Esophagus muscularis mucosa (tissue), 4 donors: ENCODE measurements at places on chromosomes 13 and 19. TPM values are rescaled to one million over a fixed set of nuclear protein-coding genes. Genes with fewer than 3 reads are reported as not detected.

KLK4 gene
- not detected for total RNA-seq

UCHL3 gene
- total RNA-seq, result 11.2 TPM

NLRP7 gene
- total RNA-seq, result not detected

IQCN gene
- 2.5 TPM for total RNA-seq

MTUS2 gene
- total RNA-seq, result 12.8 TPM

PPP1R13L gene
- 11.1 TPM for total RNA-seq

RRAS gene
- total RNA-seq, result 171 TPM

CEP89 gene
- total RNA-seq, result 18.7 TPM

GRCh38 chr19:50534478-50534877, 20.8 kb upstream of the ASPDH start:
- no peak for DNase-seq

- peak; percentile 8 for DNase-seq
Observed at GRCh38 chr13:29008296-29008695, 188.2 kb downstream of the MTUS2 start.

GRCh38 chr13:78133511-78133910, 214.9 kb upstream of the EDNRB start:
- no peak for DNase-seq

DNA sequence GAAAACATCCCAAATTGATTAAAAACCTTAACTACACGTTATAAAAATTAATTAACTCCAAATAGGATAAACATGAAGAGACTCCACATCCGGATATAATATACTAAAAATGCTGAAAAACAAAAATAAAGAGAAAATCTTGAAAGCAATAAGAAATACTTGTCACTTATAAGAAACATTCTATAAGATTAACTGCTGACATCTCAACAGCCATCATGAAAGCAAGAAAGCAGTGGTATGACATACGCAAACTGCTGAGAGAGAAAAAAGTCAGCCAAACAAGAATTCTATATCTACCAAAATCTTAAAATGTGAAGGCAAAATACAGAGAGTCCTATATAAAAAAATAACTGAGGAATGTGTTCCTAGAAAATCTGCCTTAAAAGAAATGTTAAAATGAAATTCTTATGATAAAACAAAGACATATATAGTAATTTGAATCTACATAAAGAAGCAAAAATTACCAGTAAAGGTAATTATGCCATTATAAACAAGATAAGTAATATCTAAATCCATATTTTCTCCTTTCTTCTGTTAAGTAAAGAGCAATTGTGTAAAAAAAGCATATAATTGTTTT, 1851.1 kb downstream of the PCDH9 start:
- no peak for DNase-seq

DNA sequence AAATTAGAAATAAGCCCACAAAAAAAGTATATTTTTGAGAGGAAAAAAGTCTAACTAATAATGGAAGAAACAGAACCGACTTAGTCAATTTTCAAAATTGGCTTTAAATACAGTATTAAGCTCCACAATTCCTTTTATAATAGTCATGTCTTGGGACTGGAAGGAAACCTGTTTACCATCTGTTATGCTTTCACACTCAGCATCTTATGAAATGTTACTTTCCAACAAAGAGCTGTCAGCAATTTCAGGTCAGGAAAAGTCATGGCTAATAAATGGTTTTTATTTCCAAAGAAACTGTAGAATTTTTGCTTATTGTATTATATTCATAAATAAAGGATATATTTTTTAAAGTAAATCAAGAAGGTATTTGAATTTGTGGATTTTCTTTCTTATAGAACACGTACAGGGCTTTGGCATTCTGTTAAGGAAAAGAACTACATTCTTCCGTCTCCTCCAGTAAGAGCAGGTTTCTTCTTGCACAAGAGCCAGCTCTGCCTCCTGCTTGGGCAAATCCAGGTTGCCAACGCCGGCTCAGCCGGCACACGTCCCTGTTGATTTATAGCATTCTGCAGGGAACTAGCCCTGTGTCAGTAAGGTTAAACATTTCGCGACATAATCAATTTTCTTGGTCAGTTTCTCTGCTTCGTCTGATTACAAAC, 52.9 kb upstream of the GPR12 start:
- no peak for DNase-seq

DNA sequence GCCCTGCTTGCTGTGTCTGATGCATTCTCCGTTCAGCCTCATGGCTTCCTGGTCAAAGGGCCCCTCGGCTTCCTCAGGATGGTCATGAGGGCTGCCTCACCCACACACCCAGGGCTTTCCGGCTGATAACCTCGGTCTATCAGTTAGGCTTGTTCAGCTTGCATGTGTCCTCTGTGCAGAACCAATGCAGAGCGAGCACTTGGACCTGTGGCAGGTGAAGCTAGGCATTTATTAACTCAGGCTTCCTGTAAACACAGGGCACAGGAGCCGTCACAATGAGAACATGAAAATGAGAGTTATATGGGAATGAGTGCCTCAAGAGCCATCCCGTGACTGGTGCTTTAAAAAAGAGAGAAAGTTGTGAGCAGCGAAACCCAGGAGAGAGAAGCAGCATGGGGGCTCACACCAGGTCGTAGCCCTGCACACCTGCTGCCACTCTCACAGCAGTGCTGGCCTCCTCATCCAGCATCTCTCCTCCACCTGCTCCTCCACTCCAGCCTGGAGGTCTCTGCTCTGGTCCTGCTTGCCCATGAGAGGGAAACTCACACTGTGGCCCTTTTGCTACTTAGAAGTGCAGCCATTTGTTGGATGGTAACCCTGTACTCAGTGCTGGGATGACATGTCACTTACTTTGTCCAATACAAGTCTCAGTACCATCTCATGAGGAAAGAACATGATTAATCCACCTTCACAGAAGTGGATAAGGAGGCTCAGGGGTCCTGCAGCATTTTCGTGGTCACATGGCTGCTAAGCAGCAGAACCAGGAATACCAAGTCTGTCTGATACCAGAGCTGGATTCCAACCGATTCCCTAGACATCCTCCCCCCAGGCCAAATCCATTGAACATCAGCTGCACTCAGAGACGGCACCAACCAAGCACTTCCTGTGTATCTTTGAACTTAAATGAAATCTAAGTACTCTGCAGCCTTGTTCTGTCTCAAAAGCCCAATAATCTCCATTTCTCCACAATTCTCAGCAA, 50.5 kb upstream of the IRS2 start:
- DNase-seq, result peak; percentile 88

- no peak for DNase-seq
Observed at GRCh38 chr13:113327391-113327765, 30.3 kb downstream of the LAMP1 start.

DNA sequence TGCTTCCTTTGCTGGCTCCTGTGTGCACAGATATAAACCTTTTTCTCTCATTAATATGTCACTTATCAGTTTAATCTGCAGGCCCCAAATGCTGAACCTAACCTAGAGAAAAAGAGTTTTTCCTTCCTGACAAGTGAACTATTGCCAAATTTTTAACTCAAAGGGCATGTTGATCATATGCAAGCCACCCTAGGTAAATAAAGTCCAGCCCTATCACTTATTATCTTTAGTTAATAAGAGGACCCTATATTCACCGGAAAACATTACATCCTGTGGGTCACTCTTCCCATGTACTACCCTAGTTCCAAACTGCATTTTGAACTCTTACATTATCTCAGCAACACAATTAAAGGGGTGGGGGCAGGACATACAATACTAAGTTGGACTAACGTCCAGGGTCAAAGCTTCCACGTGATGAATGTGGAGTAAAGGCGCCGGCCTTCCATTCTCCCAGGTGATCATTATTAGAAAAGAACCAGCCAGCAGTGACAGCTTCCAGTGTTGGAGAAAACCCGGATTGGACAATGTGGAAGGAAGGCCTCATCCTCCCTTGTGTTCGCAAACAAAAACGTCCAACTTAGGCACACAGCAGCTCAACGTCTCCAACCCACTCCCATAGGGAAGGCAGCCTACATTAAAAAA, 86.6 kb downstream of the STK24 start:
- no peak for DNase-seq

DNA sequence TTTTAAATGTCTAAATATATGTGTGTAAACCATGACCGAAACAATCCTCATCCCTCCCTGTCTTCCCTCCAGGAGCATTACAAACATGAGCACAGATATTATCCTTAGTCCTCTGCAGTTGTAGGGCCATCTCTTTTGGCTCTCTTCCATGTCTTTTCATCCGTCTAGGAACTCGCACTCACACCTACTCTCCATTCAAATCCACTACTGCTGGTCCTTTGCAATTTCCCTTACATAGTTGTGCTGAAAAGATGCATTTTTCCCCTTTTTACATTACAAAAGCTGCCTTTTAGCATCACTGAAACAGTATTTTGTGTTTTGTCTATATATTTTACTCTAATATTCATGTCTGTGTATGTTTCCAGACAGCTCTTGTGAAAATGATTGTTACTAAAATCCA, 237.8 kb downstream of the DACH1 start:
- no peak for DNase-seq

DNA sequence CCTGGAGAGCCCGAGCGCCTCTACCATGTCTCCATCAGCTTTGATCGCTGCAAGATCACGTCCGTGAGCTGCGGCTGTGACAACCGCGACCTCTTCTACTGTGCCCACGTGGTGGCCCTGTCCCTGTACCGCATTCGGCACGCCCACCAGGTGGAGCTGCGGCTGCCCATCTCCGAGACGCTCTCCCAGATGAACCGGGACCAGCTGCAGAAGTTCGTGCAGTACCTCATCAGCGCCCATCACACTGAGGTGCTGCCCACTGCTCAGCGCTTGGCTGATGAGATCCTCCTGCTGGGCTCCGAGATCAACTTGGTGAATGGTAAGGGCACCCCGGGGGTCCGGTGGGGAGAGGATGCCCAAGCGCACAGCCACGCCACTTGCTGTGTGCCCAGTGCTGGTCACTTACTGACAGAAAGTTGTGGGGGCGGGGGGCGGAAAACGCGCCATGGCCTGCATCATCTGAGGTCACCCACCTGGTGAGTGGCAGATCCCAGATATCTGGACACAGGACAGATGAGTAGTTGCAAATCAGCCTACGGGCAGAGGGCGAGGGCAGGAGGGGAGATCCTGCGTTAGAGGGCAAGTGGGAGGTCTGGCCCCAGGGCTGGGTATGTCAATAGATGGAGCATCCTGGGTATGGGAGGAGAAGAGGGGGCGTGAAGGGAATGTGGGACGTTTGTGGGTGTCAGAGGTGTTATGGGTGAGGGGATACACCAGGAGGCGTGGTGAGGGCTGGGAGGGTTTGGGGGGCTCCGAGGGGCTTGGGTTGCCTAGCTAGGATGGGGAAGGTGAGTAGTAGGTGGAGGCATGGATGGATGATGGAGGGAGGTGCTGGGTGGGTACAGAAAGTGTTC, 9.8 kb downstream of the ZSWIM4 start:
- no peak for DNase-seq

DNA sequence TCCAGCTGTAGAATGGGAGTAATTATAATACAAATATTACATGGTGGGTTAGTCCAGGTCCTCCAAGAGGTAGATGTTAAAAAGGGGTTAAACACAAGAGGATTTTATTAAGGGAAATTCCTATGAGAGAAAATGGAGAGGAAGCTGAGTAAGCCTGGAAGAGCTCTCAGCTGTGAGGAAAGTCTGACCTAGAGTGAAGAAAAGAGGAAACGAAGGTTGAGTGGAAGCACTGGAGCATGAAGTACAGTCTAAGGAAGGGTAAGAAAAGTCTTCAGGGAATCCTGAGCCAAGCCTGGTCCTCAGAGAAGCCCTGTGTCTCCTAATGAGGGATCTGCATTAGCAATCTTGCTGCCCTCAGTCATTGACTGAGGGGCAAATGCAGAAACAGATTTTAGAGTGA, 506.2 kb downstream of the GPC5 start:
- DNase-seq, result no peak

DNA sequence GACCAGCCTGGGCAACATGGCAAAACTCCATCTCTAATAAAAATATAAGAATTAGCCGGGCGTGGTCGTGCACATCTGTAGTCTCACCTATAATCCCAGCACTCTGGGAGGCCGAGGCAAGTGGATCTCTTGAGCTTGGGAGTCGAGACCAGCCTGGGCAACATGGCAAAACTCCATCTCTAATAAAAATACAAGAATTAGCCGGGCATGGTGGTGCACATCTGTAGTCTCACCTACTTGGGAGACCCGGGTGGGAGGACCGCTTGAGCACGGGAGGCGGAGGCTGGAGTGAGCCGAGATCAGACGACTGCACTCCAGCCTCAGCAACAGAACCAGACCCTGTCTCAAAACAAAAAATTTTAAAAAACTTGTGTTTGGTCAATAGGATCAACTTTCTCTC, 7.7 kb downstream of the SLC25A30 start:
- DNase-seq, result peak; percentile 78

- no peak for DNase-seq
Observed at GRCh38 chr19:44949550-44949949, 3.7 kb downstream of the APOC2 start.

DNA sequence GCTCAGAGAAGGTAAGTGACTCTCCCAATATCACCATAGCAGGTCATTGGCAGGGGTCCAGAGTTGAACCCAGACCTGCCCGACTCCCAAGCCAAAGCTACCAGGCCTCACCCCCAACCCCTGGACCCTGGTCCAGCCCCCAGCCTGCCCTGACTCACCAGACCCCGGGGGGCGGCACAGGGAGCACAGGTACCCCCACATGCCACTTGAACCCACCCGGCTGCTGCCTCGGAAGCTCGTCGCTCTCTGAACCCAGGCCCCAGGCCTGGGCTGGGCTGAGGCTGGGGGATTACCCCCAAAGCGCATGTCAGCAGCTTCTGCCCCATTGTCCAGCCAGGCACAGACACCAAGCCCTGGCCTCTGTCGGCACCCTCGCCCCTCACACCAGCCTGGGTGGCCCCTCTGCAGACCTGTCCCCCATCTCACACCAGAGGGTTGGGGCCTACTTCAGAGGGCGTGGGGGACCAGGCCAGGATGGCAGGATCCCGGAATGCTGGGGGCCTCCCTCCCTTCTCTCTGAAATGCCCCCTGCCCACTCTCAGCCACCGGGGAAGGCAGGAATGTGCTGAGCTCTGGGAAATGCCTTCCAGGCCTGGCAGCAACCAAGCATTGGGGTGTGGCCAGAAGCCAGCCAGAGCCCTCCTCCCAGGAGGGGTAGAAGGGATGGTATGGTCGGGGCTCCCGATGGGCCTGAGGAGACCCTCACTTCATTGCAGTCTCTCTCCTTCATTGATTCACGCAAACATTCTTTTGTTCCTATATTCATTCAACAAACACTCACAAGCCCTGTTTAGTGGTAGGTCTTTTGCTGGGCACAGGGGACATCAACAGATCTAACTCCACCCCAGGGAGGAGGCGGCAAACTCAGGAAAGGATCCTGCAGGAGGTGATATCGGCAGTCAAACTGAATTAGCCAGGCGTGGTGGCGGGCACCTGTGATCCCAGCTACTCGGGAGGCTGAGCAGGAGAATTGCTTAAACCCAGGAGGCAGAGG, 1.7 kb upstream of the PRX start:
- no peak for DNase-seq

DNA sequence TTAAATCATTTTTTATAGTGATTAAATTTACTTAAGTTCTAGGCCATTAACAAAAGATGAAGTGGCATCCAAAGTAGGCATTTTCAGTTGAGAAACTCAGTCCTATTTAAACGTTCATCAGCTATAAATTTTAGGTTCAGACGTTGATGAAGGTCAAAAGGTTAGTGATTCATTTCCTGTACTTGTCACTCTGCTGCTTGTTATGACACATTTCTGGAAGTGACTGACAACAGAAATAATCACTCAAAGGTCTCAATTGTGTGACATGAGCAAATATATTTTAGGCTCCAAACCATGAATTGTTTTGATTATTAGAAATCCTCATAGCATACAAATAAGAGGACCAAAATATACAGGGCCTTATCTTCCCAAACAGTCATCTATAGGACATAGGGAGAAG, 10.3 kb upstream of the EDNRB start:
- DNase-seq, result no peak
